ENCODE measurements at places on chromosomes 7 and 10.

- DNase-seq, result no peak
These were observed 351.1 kb downstream of the ACTR3B start for GRCh38 chr7:153110606-153111005.

DNA sequence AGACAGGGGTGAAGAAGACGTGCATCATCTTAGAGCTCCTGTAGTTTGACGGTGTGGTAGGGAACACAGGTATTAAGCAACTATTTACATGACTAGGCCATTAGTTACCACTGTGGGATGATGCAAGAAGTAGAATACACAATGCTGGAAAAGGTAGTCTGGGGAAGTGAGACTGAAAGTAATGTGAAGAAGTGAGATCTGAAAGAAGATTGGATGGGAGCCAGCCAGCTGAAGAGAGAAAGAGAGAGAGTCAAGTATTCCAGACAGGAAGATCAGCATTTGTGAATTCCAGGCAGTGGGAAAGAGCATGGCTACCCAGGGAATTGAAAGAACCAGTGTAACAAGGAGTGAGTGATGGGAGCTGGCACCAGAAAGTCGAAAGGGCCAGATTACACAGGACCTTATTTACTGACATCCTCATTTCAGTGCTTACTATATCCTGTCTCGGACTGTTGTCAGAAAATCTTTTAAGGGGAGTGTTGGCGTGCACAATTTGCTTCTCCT is 4.0 kb upstream of the CFAP58 start:
- peak; percentile 62 for DNase-seq

DNA sequence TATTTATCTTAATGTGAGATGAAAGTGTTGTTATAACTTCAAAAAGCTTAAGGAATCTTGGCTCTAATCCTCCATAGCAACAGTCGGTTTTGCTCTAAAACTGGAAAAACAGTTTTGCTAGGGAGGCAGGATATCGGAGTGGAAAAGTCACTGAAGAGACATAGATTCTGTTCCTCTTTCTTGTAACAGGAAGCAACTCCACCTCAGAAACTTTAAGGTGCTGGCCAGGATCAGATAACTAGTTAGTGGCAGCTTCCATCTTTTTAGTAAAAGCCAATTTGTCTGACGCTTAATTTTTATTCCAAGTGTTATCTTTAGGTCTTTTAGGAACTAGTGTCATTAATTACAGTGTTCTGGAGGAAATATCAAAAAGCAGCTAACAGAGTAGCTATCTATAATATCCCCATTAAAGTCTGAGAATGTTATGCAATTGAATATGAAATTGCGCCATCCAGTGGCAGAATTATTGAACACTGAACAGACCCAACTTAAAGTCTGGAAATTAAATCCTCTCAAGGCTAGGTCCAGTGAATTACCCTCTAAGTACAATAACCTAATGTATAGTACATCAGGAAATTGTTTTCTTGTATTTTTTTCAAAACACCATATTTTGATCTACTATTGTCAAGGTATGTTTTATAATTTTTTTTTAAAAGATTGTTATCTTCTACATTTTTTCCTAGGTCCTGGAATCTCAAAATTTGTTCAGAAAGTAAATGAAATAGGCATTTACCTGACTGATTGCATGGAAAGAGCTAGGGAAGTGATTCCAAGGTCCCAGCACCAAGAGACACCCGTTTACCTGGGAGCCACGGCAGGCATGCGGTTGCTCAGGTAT is 65.9 kb upstream of the CC2D2B start:
- DNase-seq, result peak; percentile 21

DNA sequence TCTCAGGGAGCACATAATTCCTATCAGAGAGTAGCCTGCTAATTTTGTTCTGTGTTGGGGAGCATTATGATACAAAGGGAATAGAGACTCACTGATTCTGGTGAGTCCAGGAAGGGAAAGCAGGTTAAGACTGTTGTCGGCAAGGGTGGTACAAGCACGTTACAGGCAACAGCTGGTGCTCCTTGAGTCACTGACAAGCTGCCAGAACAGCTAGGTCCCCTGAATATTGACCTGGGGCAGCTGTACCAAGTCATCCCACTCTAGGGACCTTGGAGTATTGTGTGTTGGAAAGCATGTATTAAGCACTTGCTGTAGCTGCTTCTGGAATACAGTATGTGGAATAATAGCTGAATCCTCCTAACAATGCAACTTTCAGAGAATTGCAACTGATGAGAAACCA is 37.0 kb upstream of the GLCCI1 start:
- DNase-seq, result no peak

- DNase-seq, result peak; percentile 52
These were observed 21.4 kb upstream of the SCIN start for GRCh38 chr7:12549106-12549505.

DNA sequence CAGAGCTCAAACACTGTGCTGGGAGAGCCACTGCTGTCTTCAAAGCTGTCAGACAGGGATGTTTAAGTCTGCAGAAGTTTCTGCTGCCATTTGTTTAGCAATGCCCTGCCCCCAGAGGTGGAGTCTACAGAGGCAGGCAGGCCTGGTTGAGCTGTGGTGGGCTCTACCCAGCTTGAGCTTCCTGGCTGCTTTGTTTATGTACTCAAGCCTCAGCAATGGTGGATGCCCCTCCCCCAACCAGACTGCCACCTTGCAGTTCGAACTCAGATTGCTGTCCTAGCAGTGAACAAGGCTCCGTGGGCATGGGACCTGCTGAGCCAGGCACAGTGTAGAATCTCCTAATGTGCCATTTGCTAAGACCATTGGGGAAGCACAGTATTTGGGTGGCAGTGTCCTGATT is 4.6 kb upstream of the CYP2C19 start:
- DNase-seq, result no peak

DNA sequence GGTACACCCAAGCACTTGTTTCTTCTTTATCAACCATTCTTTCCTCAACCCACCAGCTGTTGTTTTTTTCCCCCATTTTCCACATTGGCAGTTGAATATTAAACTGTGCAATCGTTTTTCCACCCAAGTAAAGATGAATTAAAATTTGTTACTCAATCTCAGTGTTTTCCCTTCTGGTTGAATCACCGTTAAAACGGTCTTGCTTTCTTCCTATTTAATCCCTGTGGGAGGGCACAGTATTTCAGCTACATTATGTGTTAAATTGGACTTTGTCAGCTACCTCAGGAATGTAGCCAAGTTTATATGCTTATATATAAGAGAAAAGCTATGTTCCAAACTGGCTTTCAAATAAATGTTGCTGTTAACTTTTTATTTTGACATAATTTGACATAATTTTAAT is 19.9 kb downstream of the SLC35G1 start:
- DNase-seq, result no peak

DNA sequence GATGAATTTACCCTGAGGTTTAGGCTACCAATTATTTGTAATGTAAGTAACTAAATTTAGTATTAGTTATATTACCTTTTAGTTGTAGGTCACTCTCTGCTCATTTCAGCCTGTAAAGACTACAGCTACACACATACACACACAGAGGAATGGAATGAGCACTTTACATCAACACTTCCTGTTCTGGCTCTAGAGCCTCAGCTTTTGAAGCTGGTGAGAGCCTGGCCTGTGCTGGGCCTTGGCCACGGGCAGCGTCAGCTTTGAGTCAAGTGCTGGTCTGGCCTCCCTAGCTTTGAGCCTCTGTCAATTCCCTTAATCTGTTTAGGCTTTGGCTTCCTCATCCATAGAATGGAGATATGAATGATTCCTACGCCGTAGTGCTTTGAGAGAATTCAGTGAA is 141.7 kb downstream of the EGFR start:
- DNase-seq, result peak; percentile 64

DNA sequence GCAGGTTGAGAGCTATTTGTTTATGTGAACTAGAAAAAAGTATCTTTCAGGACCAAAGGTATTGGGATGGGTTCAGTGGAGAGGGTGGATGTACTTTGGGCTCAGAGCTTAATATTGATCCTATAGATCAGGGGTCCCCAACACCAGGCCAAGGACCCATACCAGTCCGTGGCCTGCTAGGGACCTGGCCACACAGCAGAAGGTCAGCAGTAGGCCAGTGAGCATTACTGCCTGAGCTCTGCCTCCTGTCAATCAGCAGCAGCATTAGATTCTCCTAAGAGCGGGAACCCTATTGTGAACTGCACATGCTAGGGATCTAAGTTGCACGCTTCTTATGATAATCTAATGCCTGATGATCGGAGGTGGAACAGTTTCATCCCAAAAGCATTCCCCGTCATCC is 115.8 kb upstream of the WDR11 start:
- no peak for DNase-seq

DNA sequence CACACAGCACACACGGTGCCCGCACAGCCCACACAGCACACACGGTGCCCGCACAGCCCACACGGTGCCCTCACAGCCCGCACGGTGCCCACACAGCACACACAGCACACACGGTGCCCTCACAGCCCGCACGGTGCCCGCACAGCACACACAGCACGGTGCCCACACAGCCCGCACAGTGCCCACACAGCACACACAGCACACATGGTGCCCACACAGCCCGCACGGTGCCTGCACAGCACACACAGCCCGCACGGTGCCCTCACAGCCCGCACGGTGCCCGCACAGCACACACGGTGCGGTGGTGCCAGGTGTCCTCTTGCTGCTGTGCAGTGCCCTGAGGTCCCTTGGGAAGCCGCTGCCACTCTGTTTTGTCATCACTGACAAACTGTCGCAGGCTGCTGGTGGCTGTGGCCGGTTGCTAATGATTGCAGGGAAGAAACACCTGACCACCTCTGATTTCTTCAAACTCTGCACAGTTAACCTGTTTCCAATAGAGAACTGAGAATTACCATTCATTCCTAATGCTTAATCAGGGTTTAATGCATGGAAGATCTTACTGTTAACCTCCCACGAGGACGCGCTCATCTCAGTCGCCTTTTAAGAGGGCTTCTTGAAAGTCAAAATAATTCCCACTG is 66.9 kb downstream of the GLRX3 start:
- DNase-seq, result no peak

GRCh38 chr7:99029466-99030435 is 114.2 kb downstream of the SMURF1 start:
- DNase-seq, result no peak

DNA sequence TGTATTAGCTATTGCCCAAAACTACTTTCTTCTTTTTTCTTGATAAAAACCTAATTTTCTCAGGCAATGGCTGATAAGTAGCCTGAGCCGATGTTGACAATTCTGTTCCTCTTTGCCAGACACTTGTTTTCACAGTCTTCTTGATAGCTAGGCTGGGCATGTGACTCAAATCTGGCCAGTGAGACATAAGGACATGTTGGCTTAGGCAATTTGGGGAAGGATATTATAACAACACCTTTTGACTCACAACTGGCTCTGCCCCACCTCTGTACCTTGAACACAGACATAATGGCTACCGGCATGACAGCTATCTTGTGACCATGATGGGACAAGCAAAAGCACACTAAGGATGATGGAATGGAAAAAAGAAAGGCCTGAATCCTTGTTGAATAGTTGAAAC is 72.9 kb upstream of the GPR22 start:
- DNase-seq, result no peak

GRCh38 chr10:62381385-62382102 is 7.4 kb downstream of the ZNF365 start:
- DNase-seq, result no peak

All from HCEC 1CT (cell line).